Right cardiac atrium (tissue), 5 donors: ENCODE measurements at places on chromosomes 5 and 9. TPM values are rescaled to one million over a fixed set of nuclear protein-coding genes. Genes with fewer than 3 reads are reported as not detected.

Gene SLC45A2
- 0.70 TPM for polyA plus RNA-seq

Gene HAVCR2
- polyA plus RNA-seq, result 1.8 TPM

Gene KIAA0825
- 0.43 TPM for polyA plus RNA-seq

Gene PCDHA9
- polyA plus RNA-seq, result not detected
